ENCODE measurements at places on chromosomes 4 and X. TPM values are rescaled to one million over a fixed set of nuclear protein-coding genes. Genes with fewer than 3 reads are reported as not detected.

IBSP gene
- not detected for total RNA-seq

VCX2 gene
- 3.2 TPM for total RNA-seq

MAB21L2 gene
- total RNA-seq = 52.5 TPM

PAK3 gene
- 0.68 TPM for total RNA-seq

SSX1 gene
- total RNA-seq = not detected

CXCL11 gene
- not detected for total RNA-seq

L1CAM gene
- total RNA-seq = 7.9 TPM

TMEM35A gene
- total RNA-seq = not detected

GLRA2 gene
- not detected for total RNA-seq

P2RY8 gene
- total RNA-seq = not detected

PDCL2 gene
- not detected for total RNA-seq

MAGEA8 gene
- total RNA-seq = not detected

SORBS2 gene
- 0.41 TPM for total RNA-seq

MXRA5 gene
- total RNA-seq = not detected

DNA sequence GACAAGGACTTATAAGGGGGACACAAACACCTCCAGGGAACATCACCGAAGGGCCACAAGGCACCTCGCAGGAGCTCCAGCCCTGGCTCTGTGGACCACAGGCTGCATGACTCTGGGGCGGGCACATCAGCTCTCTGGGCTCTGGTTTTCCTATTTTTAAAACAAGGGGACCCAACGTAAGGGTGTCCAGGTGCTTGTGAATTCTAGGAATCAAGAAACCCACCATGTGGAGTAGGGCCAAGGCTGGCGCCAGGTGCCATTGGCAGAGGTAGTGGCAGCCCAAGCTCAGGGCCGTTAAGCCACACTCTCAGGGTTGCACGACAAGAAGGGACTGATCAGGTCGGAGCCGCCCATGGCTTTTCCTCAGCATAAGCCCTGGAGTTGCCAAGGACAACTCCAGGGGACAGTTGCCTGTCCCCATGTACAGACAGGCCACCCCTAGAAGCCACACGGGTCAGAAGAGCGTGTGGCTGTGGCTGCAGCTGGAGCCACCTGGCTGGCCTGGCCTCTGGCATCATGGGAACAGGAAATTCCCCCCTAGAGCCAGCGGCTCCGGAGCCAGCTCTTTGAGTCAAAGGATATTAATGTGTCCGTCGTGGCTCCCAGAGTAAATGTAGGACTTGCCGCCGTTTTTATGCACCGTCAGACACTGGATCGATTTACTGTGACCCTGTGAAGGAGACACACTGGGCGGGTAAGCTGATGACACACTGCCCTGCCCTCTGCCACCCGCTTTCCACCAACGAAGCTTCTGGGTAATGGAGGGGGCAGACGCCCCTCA, 32.5 kb downstream of the WDR1 start:
- DNase-seq = no peak

- no peak for DNase-seq
Measured at GRCh38 chr4:74848774-74849173, 54.5 kb upstream of the BTC start.

DNA sequence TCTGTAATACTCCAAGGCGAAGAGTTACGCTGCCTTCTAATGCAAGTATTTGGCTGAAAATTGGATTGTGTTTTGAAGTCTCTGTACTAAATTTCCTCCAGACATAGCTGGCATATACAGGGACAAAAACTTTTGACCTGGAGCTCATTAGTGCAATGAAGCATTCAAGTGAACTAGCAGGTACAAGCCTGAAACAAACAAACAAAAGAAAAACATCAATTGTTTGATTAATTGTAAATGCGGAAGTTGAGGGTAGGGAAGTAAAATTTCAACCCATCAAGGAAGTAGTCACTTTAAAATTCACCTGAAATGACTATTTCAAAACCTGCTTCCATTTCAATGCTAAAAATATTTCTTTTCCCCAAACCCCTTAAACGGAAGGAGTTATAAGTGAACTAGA, 516.3 kb upstream of the ATOH1 start:
- no peak for DNase-seq

GRCh38 chr4:113069212-113069892, 19.9 kb downstream of the ANK2 start:
- peak; percentile 67 for DNase-seq

GRCh38 chr4:25180524-25181131, 20.4 kb upstream of the SEPSECS start:
- peak; percentile 38 for DNase-seq

- peak; percentile 10 for DNase-seq
Measured at GRCh38 chrX:22399437-22400192, 126.9 kb downstream of the CBLL2 start.

DNA sequence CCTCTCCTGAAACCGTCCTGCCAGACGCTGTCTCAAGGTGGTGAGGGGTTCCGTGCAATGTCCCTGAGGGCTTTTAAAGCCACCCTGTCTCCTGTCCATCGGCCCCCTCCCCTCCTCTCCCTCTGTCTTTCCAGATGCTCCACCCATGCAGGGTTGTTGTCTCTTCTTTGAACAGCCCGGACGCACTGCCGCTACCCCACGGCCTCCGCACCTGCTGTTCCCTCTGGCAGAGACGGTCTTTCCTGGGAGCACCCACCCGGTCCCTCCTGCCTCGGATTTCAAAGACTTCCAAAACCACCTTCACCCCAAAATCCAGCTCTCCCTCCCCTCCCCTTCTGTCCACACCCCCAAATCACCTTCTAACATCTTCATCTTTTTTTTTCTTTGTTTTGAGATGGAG, 4.1 kb upstream of the ASMT start:
- no peak for DNase-seq

DNA sequence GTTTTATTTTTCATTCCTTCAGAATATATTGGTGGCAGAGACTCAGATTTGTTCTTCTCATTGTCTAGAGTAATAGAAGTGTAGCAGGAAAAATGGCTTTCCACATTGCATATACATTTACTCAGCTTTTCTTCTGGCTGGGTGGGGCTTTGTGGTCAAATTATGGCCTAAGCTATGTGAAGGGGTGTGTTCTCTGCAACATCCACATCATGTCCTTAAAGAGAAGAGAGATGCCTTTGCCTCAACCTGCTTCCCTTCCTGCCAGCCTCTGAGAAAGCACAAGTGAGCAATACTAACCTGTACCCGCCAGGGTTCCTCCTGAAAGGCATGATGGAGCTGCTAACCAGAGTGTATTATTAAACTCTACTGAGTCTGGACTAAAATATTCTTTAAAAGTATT, 695.6 kb upstream of the FAM241A start:
- DNase-seq = no peak

- no peak for DNase-seq
Measured at GRCh38 chrX:3963980-3964379, 250.5 kb upstream of the PRKX start.

DNA sequence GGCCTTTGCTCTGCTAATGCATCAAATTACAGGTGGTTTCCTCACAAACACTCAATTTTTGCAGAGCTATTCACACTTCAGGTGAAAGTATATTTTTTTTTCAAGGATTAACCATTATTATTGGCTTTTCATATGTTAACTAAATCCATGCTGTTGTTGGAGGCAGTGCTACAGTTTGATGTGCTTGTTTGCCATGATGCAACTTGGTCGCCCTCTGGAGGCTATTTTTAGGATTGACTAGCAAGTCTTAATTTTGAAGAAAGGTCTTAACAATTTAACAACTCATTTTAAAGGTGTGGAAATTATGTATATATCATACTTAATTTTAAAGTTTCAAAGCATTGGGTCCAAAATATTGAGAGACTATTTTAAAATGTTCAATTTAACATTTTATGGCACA, 168.8 kb upstream of the FAM47A start:
- peak; percentile 50 for DNase-seq

- DNase-seq = no peak
Measured at GRCh38 chrX:13232484-13232883, 87.4 kb downstream of the ATXN3L start.

GRCh38 chr4:123412091-123412505, 15.5 kb downstream of the SPRY1 start:
- no peak for DNase-seq

DNA sequence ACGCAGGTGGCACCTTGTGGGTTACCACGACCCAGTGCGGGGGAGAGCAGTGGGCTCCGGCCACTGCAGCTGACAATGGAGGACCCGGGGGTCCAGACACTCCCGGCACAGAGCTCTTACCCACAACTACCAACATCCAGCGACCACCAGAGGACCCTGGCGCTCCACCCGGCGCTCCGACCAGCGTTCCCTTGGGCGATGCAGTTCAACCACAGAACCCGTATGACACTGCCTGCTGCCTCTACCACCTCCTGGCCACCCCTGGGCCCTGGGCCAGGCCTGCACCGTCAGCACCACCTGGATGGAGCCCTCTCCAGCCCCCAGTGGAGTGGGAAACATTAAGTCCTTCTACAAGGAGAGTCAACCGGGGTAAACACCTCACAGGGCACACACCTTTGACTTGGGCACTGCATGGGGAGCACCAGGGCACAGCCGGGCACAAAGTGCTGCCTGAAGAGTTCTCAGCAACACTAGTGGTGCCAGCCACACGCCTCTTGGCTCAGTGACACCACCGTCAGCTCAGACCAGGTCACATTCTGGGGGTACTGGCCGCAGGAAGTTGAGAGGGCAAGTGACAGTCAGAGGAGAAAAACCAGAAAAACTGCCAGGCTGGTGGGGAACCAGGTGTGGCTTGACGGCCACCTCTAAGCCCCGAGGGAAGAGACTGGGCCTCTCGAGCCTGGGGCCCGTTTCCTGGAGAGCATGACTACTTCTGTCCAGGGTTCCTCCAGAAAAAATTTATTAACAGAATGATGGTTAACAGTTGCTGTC, 2.6 kb downstream of the CTBP1 start:
- DNase-seq = no peak

DNA sequence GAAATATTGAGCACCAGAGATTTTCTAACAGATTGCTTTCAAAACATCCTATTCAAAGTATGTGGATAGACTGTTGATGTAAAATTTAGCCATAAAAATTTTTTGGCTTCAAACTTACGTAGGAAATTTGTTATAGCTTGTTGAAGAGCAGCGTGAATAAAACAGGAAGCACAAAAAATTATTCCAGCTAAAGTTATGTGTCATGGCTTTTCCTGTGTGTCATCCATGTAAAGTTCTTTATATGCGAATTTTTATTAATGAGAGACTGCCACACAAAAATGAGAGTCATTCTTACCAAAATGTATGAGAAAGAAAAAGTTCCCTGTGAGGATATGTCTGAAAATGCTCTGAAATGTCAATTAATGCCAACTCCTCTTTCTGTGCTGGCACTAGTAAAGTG, 19.5 kb downstream of the EPGN start:
- DNase-seq = no peak

DNA sequence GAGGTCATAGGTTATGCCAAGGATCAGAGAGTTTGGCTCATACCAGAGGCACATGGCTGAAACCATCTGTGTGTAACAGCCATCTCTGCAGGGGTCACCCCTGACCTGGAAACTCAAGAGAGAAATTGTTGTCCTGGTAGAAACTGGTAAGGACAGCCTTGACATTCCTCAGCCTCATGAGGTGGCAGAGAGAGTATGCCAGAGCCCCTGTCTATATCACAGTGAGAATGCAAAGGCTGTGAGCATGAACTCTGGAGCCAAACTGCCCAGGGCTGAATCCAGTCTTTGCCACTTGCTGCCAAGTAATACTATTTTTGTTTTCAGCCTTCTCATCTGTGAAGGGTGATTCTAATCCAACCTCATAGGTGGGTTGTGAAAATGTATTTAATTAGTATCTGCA, 37.1 kb upstream of the CCDC149 start:
- DNase-seq = no peak

GRCh38 chrX:130165703-130166502, at the start of gene AIFM1:
Gene AIFM1, minus strand, starts transcription at chrX:130165841. Its CDS starts 185 bp downstream, at chrX:130165656.
- peak; percentile 93 for DNase-seq

DNA sequence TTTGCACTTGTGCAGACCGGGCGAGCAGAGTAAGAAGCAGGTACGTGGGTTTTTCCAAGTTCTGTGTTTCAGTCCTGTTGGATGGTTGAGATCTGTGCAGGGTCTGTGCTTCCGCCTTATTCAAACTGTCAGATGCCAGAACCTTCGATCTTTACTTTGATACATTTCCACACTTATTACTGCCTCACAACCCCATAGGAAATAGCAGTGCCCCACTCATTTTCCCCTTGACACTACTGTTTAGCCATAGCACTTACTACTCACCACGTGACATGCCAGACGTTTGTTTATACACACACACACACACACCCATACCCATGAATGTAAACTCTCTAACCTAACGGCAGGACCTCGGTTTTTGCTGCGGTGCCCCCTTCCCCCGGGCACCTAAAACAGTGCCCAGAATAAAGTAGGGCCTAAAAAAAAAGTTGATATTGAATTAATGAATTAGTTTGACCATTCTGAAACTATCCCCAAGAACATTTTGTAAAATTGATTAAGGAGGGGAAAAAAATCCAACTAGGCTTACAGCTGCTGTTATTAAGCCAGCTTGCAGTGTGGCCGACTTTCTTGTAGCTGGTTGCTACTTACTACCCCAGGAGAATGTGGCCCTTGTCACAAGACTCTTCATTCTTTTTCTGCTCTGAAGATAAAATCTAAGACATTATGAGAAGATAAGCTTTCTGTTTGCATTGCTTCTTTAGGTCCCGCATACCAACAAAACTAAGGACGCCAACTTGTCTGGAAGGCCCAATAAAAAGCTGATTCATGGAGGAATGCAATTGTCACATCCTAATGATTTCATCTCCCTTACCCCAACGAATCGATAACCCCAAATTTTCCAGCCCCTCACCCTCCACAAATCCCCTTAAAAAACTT, 704 bp upstream of the SEPSECS start:
- peak; percentile 47 for DNase-seq

- peak; percentile 30 for DNase-seq
Measured at GRCh38 chr4:94551643-94552564, 100.2 kb downstream of the PDLIM5 start.

DNA sequence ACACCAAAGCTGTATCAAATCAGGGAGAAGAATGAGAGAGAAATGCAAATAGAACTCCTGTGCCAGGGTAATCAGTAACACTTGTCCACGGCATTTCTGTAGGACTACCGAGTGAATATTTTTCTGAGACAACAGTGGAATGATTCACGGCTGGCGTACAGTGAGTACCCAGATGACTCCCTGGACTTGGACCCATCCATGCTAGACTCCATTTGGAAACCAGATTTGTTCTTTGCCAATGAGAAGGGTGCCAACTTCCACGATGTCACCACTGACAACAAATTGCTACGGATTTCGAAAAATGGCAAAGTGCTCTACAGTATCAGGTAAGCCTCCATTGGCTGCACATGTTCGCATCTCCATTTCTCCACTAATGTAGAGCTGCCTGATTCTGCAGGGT, 51.7 kb downstream of the GLRA2 start:
- DNase-seq = no peak

Measured in H4 (cell line).